ENCODE measurements at places on chromosomes 7 and 10.

DNA sequence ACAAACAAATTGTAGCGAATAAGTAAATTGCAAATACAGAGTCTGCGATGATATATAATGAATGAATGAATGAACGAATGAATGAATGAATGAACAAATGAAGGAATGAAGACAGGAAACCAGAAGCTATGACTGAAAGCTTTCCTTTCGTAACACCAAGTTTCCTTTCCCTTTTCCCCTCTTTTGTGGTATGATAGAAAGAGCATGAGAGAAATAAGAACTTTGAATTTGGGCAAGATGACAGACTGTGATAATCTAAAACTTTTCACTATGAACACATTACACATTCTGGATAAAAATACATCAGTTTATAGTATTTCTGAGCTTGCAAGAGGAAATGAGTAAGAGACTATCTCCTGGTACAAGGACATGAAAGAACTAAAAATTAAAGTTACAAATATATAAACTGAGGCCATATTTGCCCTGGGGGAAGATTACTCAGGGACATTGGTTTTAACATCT is 8.4 kb upstream of the UCN3 start:
- no peak for DNase-seq

DNA sequence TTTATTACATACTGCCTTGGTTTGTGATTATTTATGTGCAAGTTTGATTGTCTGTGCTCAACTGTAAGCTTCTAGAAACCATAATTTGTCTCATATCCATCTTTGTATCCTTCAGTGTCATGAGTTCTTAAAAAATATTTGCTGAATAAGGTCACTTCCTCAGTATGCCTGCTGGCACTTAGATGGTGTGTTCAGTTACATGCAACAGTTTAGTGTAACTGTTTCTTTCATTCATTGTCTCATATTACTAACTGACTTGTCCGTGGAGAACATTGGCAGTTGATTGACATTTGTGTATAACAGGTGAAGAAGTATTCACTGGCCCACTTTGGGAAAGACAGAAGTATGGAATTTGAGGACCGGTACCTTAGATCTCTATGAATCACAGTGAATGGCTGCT is 236.9 kb downstream of the PRKG1 start:
- no peak for DNase-seq

DNA sequence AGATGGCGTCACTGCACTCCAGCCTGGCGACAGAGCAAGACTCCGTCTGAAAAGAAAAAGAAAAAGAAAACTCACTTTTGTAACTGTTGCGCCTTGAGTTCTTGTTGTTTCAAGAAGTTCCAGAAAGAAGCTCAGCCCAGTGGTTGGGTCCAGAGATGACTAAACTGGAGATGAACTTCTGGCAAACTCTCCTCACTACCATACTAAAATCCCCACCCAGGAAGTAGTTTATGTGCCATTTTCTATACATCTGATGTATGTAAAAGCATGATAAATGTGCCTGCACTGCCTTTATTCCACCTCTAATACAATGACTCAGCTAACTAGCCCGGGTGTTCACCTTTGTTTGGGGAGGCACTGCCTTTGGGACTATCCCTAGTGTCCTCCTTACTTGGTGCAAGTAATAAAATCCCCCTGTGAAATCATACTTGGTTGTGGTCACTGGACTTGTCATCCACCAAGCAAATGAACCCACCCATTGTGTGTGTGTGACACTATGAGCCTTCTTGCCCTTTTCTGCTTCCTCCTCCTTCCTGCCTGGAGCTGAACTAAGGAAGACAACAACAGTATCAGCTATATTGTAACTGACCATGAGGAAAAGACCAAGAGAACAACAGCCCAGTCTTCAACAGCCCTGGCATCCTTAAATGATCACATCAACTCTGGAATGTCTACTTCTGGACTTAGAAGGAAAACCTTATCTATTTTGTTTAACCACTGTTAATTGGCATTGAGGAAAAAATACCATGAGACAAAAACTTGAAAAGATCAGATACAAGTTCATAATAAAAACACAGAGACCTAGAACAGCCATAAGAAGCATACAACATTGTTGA is 33.6 kb downstream of the JMJD1C start:
- DNase-seq = no peak

DNA sequence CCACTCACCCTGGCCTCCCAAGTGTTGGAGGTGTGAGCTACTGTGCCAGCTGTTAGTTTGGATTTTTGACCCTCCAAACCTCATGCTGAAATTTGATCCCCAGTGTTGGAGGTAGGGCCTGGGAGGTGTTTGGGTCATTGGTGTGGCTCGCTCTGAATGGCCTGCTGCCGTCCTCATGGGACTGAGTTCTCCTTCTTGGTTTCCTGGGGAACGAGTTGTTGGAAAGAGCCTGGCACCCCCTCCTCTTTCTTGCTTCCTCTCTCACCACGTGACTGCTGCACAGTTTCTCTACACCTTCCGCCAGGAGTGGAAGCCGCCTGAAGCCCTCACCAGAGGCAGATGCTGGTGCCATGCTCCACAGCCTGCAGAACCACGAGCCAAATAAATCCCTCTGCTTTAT is 253.5 kb downstream of the PHTF2 start:
- no peak for DNase-seq

DNA sequence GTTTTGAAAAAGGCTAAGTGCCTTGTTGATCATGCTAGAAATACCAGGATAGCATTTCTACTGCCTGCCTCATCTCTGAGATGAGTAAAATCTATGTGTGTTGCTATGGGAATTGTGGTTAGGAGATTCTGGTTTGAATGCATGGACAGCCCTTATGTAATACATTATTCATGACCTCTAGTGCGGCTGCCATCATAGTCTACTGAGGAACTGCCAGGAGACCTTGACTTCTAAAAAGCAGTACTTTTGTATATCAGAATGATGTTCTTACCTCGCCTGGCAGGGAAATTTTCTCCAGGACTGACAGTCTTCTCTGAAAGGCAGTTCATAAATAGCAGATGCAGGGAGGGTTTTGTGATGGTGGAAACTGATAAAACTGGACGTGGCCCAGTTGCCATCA is 248.5 kb downstream of the NSUN6 start:
- DNase-seq = no peak

DNA sequence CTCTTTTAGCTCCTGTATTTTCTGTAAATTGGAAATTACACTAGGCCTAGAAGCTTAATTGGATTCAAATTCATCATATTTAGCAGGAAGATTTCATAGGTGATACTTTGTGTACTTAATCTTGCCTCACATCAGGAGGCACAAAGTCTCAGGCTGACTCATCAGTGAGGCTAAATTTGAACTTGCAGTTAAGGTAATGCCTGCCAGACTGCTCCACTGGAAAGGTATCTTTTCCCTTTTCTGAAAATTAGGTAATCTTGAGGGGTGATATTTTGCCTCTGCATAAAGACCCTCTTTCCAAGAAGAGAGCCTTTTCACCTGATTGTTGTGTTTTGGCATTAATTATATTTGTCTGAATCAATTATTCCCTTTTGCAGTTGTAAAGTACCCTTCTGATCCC is 14.6 kb downstream of the PPIA start:
- no peak for DNase-seq

DNA sequence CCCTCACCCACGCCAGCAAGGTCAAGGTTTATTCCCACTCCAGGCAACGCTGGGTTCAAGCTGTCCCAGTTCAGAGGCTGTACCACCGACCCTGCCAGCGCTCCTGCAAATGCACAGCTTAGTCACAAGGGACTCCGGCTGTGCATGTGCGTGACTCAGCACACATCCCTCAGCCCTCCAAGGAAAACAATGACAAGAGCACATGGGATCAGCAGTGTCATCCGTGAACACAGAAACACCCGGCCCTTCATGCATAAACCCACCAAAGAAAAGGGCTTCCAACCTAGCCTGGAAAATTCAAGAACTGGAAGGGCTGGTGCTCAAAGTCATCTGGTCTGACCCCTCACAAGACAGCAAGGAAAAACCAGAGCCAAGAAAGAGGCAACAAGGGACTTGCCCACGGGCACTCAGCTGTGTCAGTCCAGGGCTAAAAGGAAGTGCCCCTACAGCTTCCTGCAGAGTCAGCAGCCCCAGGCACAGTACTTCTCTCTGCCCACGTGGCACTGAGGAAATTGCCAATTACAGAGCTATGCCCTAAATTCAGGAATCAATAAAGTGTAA is 106.1 kb downstream of the KCNMA1 start:
- DNase-seq = no peak

GRCh38 chr7:45691155-45691656 is 117.0 kb downstream of the ADCY1 start:
- no peak for DNase-seq

GRCh38 chr7:51244053-51244452 is 72.6 kb downstream of the COBL start:
- no peak for DNase-seq

- DNase-seq = no peak
These were observed 6.0 kb downstream of the ADCYAP1R1 start for GRCh38 chr7:31058122-31058521.

GRCh38 chr7:122055073-122055472 is 89.0 kb downstream of the AASS start:
- DNase-seq = no peak

DNA sequence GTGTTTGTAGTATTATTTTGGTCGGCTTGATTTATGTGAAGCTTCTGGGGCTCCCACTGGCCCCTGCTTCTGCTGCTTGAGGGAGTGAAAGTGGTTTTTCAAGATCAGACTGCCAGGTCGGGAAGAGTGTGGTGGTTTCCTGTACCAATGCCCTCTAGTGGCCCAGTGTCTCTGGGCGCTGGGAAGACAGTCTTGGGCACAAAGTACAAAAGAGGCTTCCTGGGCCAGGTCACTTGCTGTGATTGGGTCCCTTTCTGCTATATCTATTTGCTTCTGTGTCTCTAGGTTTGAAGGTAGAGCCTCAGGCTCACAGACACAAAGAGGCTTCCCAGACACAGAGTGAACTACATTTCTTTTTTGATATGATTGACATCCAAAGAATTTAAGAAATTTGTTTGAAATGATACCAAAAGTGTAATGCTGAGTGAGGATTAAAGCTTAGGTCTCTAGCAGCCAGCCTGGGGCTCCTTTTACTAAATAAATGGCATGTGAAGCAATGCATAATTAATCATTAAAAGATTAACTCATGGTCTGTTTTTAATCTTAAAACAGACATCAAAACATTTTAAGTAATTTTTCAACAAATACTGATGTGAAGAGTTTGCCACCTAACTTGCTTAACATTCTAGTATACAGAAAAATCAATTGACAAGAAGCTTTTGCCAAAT is 36.3 kb downstream of the ABCB1 start:
- DNase-seq = no peak

GRCh38 chr10:103781329-103782061 is 73.9 kb downstream of the SH3PXD2A start:
- no peak for DNase-seq

DNA sequence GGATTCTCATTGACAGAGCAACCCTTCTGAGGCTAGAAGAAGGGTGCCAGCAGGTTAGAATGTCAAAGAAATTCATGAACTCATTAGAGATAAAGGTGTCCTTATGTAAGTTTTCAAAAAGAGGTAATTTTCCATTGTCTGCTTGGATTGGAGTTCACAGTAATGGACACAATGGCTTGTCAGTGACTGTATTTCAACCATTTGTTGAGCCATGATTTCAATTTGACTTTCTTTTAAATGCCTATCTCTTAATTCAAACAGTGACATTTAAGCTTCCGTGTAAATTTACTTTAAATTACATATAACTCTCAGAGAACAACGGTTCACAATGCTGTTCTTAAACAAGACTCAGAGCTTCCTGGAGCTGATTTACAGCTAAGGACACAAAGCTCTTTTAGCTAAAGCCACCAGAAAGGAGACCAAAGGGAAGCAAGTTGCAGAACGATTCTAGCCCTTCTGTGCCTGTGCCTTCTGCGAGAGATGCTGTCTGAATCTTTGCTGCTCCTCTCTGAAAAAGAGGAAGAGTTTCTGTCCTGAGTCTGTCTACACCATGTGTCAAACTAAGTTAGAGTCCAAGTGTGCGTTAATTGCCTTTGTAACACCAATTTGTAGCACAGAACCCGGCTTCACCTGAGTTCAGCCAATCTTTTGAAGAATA is 42.2 kb upstream of the PFKP start:
- no peak for DNase-seq

DNA sequence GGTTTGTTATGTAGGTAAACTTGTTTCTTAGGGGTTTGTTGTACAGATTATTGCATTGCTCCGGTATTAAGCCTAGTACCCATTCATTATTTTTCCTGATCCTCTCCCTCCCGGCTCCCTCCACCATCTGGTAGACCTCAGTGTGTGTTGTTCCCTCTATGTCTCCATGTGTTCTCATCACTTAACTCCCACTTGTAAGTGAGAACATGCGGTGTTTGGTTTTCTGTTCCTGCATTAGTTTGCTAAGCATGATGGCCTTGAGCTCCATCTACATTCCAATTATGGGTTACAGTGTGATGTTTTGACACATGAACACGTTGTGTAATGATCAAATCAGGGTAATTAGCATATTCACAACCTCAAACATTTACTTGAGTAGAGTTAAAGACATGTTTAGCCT is 237.5 kb downstream of the ABCA13 start:
- DNase-seq = no peak

GRCh38 chr7:100867040-100867775 is at the start of gene TRIP6:
TRIP6 (plus strand) TSS chr7:100867387; CDS start chr7:100867498, 111 bp downstream.
- no peak for DNase-seq

GRCh38 chr7:51325908-51326307 is 9.3 kb upstream of the COBL start:
- no peak for DNase-seq

DNA sequence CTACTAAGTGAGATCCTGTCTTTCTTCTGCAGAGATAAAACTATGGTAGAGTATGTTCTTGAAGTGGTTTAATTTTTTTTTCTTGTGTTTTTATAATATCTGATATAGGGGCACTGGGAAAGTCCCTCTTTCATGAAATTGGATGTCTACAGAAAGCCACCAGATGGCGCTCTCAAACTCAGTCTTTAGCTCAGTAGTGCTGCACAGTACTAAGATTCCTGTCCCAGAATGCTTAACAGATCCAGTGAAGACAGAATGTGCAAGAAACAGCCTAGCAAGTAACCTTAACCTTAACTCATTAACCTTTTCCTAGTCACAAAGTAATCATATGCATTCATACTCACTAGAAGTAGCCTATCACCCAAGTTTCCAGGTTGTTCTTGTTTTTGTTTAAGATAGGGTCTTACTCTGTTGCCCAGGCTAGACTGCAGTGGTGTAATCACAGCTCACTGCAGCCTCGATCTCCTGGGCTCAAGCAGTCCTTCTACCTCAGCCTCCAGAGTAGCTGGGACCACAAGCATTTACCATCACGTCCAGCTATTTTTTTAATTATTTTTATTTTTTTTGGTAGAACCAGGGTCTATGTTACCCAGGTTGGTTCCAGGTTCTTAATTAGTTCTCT is 56.7 kb downstream of the IDE start:
- DNase-seq = peak; percentile 46

GRCh38 chr7:7972922-7973594 is 4.5 kb downstream of the GLCCI1 start:
- DNase-seq = no peak

- DNase-seq = no peak
These were observed 179.1 kb downstream of the BTAF1 start for GRCh38 chr10:92102601-92103213.
